ENCODE measurements at places on chromosomes 4 and X.

- no peak overlapping the region for H3K27ac ChIP-seq
- H3K4me3 ChIP-seq = no peak overlapping the region
- H3K36me3 ChIP-seq = no peaks in the 10 kb centered on the region
- H3K4me1 ChIP-seq = no peaks in the 10 kb centered on the region
- no peaks in the 10 kb centered on the region for H3K27me3 ChIP-seq
- DNase-seq = no peak
Measured at GRCh38 chr4:44914748-44915147, 188.4 kb upstream of the GNPDA2 start.

GRCh38 chrX:46573892-46574773 lies 568 bp downstream of the CHST7 start:
- H3K27me3 ChIP-seq = no peaks in the 10 kb centered on the region
- no peaks in the 10 kb centered on the region for H3K36me3 ChIP-seq
- peak overlapping the region; percentile 62 for H3K27ac ChIP-seq

GRCh38 chr4:114659386-114660008 lies 60.9 kb downstream of the UGT8 start:
- no peaks in the 10 kb centered on the region for H3K27me3 ChIP-seq
- H3K4me1 ChIP-seq = no peaks in the 10 kb centered on the region
- no peaks in the 10 kb centered on the region for H3K36me3 ChIP-seq
- H3K4me3 ChIP-seq = no peak overlapping the region

- H3K36me3 ChIP-seq = no peaks in the 10 kb centered on the region
- H3K4me1 ChIP-seq = no peaks in the 10 kb centered on the region
- H3K27ac ChIP-seq = no peak overlapping the region
- H3K27me3 ChIP-seq = no peaks in the 10 kb centered on the region
Measured at GRCh38 chrX:41031256-41031967, 53.8 kb upstream of the USP9X start.

- no peak overlapping the region for H3K4me3 ChIP-seq
- peak; percentile 55 for DNase-seq
- no peaks in the 10 kb centered on the region for H3K27me3 ChIP-seq
- no peaks in the 10 kb centered on the region for H3K4me1 ChIP-seq
Measured at GRCh38 chr4:87732033-87732765, 67.2 kb upstream of the IBSP start.

- H3K27ac ChIP-seq = no peak overlapping the region
- peaks cover 5% of the 10 kb centered on the region for H3K36me3 ChIP-seq
- DNase-seq = no peak
- H3K4me1 ChIP-seq = no peaks in the 10 kb centered on the region
- no peak overlapping the region for H3K4me3 ChIP-seq
Measured at GRCh38 chr4:17915439-17915838, 104.7 kb downstream of the NCAPG start.

- H3K36me3 ChIP-seq = no peaks in the 10 kb centered on the region
- H3K27me3 ChIP-seq = peaks cover 12% of the 10 kb centered on the region
- H3K27ac ChIP-seq = no peak overlapping the region
- H3K4me3 ChIP-seq = no peak overlapping the region
Measured at GRCh38 chrX:153520287-153520917, 3.0 kb downstream of the ATP2B3 start.

DNA sequence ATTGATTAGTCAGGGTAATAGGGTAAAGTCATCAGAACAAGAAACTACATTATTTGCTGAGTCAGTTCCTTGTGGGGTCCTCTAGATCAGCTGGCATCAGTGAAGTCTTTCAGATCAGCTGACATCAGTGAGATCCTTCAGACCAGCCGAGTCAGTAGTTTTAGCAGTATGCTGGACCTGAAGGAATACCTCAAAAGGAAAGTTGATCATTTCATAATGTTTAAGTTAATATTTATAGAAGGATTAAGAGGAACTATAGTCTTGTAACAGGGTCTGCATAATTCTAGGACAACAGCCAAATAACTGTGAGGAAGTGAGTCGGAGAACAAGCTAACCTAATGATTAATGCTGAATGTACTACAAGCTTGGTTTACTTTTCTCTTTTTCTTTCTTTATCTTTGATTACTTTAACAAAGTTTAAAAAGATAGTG lies 958 bp upstream of the UGT2B7 start:
- H3K36me3 ChIP-seq = no peaks in the 10 kb centered on the region
- H3K4me1 ChIP-seq = no peaks in the 10 kb centered on the region
- no peak overlapping the region for H3K4me3 ChIP-seq
- no peaks in the 10 kb centered on the region for H3K27me3 ChIP-seq

DNA sequence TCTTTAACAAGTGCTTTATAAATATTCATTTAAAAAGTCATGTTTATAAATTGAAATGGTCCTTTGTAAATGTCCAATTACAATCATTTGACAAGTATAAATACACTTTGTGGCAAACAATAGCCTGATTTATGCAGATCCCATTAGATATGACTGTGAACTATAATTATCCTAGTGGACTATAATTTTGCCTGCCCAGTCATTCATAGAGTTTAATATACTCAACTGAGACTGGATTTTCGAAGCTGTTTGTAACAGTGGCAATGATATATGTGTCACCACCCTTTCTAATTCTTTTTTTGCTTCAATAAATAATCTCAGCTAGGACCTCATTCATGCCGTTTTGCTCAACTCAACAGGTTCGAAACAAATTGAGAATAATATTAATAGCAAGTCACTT lies 732.0 kb downstream of the PCDH18 start:
- no peaks in the 10 kb centered on the region for H3K27me3 ChIP-seq
- no peak overlapping the region for H3K27ac ChIP-seq
- no peaks in the 10 kb centered on the region for H3K36me3 ChIP-seq
- H3K4me3 ChIP-seq = no peak overlapping the region

DNA sequence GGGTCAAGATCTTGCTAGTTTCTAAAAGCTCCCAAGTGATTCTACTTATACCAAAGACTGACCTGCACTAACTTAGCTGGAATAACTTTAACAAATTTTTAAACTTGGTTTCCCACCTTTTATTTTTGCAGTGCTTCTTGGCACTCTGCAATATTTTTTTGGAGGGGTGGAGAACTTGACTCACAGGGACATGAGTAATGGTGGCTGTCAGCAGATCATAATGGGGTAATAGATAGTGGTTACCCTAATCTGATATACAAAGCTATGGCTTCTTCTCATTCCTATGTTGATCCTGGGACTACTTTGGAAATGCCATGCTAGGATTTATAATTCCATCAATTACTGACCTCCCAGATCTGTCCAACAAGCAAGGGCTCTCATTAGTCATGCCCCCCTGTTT lies 295.7 kb downstream of the GPAT3 start:
- H3K4me3 ChIP-seq = no peak overlapping the region
- no peaks in the 10 kb centered on the region for H3K36me3 ChIP-seq
- no peak overlapping the region for H3K27ac ChIP-seq

- no peak overlapping the region for H3K27ac ChIP-seq
- H3K27me3 ChIP-seq = no peaks in the 10 kb centered on the region
- H3K4me3 ChIP-seq = no peak overlapping the region
- no peak for DNase-seq
Measured at GRCh38 chrX:154381271-154381670, 2.2 kb downstream of the EMD start.

- no peak overlapping the region for H3K27ac ChIP-seq
- no peaks in the 10 kb centered on the region for H3K27me3 ChIP-seq
- H3K4me3 ChIP-seq = no peak overlapping the region
- H3K4me1 ChIP-seq = no peaks in the 10 kb centered on the region
Measured at GRCh38 chr4:122932763-122933162, 10.4 kb upstream of the NUDT6 start.

DNA sequence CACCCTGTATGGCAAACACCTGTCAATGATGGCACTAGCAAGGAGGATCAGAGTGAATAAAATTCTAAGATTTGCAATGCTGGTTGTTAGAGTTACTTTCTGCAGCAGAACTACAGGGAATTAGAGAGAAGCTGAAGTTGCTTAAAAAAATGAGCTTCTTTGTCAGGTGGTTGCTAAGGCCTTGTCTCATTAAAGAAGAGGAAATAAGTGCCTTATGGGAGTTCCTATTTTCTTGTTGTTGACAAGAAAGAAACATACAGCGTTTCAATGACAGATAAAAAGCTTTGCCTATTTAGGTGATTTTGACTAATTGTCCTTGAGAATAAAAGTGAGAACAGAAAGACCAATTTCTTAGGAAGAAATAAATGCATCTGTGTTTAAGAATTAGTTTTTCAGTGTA lies 106.0 kb upstream of the ARHGAP24 start:
- no peak overlapping the region for H3K27ac ChIP-seq
- H3K4me3 ChIP-seq = no peak overlapping the region
- H3K27me3 ChIP-seq = no peaks in the 10 kb centered on the region
- DNase-seq = no peak

DNA sequence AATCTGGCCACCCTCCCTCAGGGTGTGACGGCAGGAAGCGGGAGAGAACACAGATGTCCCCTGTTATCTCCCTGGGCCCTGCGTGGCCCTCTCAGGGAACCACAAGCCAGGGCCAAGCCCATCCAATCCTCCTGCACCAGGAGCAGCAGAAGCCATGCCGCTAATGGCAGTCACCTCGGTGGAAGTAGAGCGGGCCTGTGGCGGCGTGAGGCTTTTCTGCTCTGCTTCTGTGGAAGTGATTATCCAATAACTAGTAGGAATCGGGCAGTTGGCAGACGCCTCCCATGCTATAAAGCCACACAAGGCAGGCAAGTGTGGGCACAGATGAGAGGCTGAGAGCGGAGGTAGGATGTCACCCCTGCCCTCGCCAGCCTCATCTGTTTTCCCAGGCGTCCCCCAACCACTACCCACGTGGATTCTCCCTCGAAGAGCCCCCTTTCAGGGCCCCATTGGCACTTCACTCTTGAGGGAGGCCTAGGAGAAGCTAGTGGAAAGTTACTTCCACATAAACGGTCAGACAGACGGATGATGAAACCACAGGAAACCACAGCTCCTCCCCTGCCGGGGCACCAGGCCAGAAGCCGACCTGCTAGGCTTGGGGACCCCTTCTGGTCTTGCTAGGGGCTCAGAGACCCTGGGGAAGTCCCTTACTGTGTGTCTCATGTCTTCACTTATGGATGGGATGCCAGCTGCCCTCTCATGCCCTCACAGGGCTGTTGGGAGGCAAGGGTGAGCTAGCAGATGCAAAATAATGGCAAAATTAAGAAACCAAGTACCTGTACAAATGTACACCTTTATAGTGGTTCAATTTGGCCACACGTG lies 18.8 kb upstream of the TMSB4X start:
- H3K27me3 ChIP-seq = no peaks in the 10 kb centered on the region
- H3K36me3 ChIP-seq = no peaks in the 10 kb centered on the region
- peak overlapping the region; percentile 28 for H3K4me3 ChIP-seq
- H3K4me1 ChIP-seq = peaks cover 17% of the 10 kb centered on the region
- H3K27ac ChIP-seq = peak overlapping the region; percentile 86

- H3K4me1 ChIP-seq = peaks cover 3% of the 10 kb centered on the region
- H3K36me3 ChIP-seq = no peaks in the 10 kb centered on the region
- peak; percentile 62 for DNase-seq
- no peak overlapping the region for H3K27ac ChIP-seq
Measured at GRCh38 chr4:105022811-105023667, 123.6 kb upstream of the TET2 start.

- no peak for DNase-seq
- no peaks in the 10 kb centered on the region for H3K4me1 ChIP-seq
- H3K4me3 ChIP-seq = no peak overlapping the region
- H3K27ac ChIP-seq = no peak overlapping the region
- H3K27me3 ChIP-seq = no peaks in the 10 kb centered on the region
Measured at GRCh38 chrX:13478740-13479451, 90.5 kb upstream of the EGFL6 start.

DNA sequence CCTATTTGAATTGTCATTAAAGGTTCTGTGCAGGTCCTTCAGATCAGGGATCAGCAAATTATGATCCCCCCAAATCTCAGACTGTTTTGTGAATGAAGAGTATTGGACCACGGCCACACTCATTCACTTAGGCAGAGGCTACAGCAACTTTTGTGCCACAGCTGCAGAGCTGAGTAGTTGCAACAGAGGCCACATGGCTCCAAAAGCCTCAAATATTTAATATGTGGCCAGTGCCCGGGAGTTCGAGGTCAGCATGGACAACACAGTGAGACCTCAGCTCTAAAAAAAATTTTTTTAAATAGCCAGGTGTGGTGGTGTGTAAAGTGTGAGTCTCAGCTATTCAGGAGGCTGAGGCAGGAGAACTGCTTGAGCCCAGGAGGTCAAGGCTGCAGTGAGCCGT lies 100.7 kb downstream of the NSUN7 start:
- no peak for DNase-seq
- no peaks in the 10 kb centered on the region for H3K36me3 ChIP-seq
- no peak overlapping the region for H3K4me3 ChIP-seq
- H3K27ac ChIP-seq = no peak overlapping the region

DNA sequence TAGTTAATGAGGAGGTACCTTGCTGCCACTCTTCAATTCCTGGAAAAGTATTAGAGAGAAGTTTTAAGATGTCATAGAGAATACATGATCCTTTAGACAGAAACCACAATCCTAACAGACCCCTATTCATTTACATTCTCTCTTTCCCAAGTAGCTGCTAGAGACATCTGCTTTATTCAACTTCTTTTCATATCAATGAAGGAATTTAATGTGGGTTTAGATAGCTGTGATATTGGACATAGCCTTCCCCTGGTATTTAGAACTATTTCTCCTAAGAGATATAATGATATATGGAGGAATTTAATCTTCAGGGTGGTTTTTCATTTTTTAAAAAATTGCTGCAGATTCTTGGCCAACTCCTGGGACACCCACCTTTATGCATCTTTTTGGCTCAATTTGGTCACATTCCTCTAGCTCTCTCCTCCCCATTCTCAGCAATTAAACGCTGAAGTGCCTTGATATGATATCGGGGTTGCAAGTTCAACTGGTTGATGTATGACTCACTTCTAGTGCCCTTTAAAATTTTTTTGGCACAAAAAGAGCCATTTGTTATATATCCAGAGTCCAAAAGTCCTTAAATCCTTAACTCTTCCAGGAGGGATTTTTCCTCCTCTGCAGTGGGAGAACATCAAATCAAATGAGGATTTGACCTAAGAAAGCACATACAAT lies 57.6 kb downstream of the DOCK11 start:
- DNase-seq = no peak
- no peaks in the 10 kb centered on the region for H3K4me1 ChIP-seq
- H3K4me3 ChIP-seq = no peak overlapping the region
- H3K27ac ChIP-seq = no peak overlapping the region

GRCh38 chr4:180636696-180637404 lies 1606.4 kb upstream of the TENM3 start:
- H3K4me1 ChIP-seq = no peaks in the 10 kb centered on the region
- DNase-seq = no peak
- H3K27ac ChIP-seq = no peak overlapping the region
- no peak overlapping the region for H3K4me3 ChIP-seq
- no peaks in the 10 kb centered on the region for H3K36me3 ChIP-seq

DNA sequence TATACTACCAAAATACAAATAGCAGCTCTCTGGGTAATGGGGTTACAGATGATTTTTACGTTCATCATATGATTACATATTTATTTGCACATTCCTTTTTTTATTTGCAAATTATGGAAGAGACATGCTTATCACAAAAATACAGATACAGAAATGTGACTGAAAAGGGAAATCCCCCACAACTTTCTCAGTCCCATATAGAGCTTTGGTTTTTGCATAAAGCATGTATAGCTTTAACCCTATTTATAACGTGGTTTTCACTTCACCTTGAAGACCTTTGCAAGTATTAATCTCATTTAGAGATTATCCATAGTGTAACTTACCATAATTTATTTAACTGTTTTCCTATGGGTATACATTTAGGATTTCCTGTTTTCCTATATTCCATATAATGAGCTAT lies 55.4 kb downstream of the PDK3 start:
- DNase-seq = no peak
- H3K4me3 ChIP-seq = no peak overlapping the region
- peaks cover 13% of the 10 kb centered on the region for H3K36me3 ChIP-seq
- no peak overlapping the region for H3K27ac ChIP-seq

GRCh38 chr4:94486372-94486801 lies 34.6 kb downstream of the PDLIM5 start:
- DNase-seq = no peak
- no peak overlapping the region for H3K27ac ChIP-seq
- H3K4me3 ChIP-seq = no peak overlapping the region
- H3K36me3 ChIP-seq = no peaks in the 10 kb centered on the region

Measured in lower lobe of right lung (tissue), 2 donors.